ENCODE measurements at places on chromosomes 7 and 10.
A peak's percentile ranks its signal among the peaks of the same experiment; 100 is the strongest.

- peak; percentile 9 for DNase-seq
Measured at GRCh38 chr7:112982441-112983063, 104.1 kb downstream of the GPR85 start.

- no peak for DNase-seq
Measured at GRCh38 chr10:126867567-126868365, 37.5 kb upstream of the DOCK1 start.

- DNase-seq, result no peak
Measured at GRCh38 chr10:11838298-11838852, 15.2 kb downstream of the PROSER2 start.

GRCh38 chr7:82348251-82348650, 95.3 kb downstream of the CACNA2D1 start:
- no peak for DNase-seq

GRCh38 chr10:128102480-128103228, 23.6 kb downstream of the MKI67 start:
- no peak for DNase-seq
